Occipital lobe (tissue), 3 donors: ENCODE measurements at places on chromosomes 12 and 14. TPM values are rescaled to one million over a fixed set of nuclear protein-coding genes. Genes with fewer than 3 reads are reported as not detected.

Gene TEAD4
- 0.94 TPM for total RNA-seq

Gene RNASE13
- total RNA-seq, result not detected

Gene PEX5
- total RNA-seq, result 71.1 TPM

Gene MMP17
- total RNA-seq, result 25.9 TPM

Gene SLCO1B1
- total RNA-seq, result 0.16 TPM

Gene B4GALNT3
- 2.2 TPM for total RNA-seq

Gene PPP4R4
- 0.31 TPM for total RNA-seq

Gene RITA1
- total RNA-seq, result 8.4 TPM

Gene OR6C2
- total RNA-seq, result not detected

Gene SLC6A15
- total RNA-seq, result 119 TPM

Gene DAZAP2
- total RNA-seq, result 66.8 TPM

Gene CCDC175
- 3.3 TPM for total RNA-seq

Gene CMTM5
- 0.62 TPM for total RNA-seq

Gene KCNH3
- 7.5 TPM for total RNA-seq

Gene TAS2R13
- 8.3 TPM for total RNA-seq

Gene AMIGO2
- total RNA-seq, result 8.1 TPM

Gene FBLN5
- 4.1 TPM for total RNA-seq

Gene KRT80
- not detected for total RNA-seq

Gene HSPB8
- total RNA-seq, result 4.2 TPM

Gene IL23A
- total RNA-seq, result not detected

Gene MYBPC1
- 2.0 TPM for total RNA-seq
